ENCODE measurements at places on chromosomes 2 and 18.
A peak's percentile ranks its signal among the peaks of the same experiment; 100 is the strongest.

GRCh38 chr18:48127606-48128005 lies 197.1 kb upstream of the SMAD2 start:
- peak; percentile 35 for DNase-seq

- peak; percentile 25 for DNase-seq
Observed at GRCh38 chr2:24493713-24494112, 2.7 kb downstream of the NCOA1 start.

DNA sequence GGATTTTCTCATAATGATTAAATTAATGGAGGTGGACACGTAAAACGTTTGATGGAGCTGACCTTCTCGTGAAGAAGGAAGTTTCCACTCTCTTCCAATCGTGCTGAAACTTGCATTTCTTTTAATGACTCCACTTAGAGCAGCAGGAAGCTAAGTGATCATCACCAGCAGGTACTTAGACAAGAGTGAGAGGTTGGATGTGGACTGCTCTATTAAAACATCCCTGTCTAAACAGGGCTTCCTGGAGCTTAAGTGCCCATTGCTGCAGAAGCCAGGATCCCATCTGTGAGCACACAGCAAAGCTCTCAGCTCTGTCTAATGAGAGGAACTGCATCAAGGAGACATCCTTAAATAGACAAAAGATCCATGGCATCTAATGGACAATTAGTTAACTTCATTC lies 1539.5 kb upstream of the CELF4 start:
- no peak for DNase-seq

DNA sequence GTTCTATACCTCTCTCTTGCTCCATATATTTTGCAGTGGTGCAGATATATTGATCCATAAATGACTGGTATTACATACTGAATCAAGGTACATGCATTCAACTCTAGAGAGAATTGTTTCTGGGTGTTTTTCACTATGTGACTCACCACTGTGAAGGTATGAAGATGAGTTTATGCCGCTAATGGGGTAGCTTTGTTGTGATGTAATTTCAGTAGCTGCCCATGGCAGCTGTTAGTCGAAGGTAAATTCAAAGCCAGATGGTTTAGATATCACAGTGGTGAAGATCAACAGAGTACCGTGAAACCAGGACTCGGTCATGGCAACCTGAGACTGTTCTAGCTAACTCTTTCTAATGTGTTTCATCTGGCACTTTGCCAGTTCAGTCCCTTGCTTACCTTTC lies 50.4 kb downstream of the PKP4 start:
- DNase-seq, result no peak

DNA sequence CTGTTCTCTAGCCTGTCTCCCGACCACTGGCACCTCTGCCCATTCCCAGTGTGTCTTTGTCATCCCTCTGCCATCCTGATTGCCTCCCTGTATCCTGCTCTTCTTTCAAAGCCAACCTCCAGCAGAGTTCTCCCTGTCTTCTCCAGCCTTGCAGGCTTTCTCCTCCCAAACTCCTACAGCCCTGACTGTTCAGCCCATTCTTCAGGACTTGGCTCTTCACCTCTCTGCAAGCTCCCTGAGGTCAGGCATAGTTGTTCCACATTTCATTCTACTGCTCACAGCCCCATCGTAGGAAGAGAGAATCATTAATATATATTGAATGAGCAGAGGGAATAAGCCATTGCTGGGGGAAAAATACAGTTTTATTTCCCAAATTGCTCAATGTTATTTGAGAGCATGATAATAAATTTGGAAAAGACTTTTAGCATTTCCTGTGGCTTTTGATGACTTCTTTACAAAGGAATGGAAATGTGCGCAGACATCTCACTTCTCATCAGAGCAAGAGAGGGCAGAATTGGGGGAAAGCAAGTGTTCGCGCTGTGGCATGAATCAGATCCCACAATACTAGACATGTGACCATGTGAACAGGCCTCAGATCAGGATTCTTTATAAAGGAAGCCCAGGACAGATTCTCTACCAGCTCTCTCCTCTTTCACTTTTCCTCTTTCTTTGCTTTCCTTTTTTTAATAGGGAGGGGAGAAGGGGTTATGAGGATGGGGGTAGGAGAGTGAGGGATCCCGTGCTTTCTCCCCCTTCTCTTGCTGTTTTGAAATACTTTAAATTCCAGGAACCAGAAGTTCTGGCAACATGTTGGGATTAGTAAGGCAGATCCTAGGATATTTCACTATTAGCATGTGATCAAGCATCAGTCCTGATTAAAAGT lies 37.4 kb downstream of the EPAS1 start:
- peak; percentile 94 for DNase-seq

DNA sequence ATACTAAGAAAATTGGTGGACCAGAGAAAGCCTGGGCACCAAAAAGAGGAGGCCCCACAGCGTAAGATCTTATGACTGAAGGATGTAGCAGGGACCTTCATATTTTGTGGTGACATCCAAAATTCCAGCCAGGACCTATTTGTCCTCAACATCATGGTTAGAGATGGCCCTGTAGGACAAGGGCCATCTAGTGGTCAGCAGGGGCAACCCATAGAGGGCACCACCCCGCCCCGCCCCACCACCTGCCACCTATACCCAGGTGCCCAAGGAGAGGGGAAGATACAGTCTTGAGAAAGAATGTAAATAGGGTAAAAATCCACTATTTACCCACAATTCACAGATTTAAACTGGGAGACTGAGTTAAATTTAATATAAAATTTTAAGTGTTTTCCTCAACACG lies 59.6 kb upstream of the TMEM163 start:
- no peak for DNase-seq

GRCh38 chr2:23073671-23074070 lies 311.3 kb upstream of the KLHL29 start:
- no peak for DNase-seq

DNA sequence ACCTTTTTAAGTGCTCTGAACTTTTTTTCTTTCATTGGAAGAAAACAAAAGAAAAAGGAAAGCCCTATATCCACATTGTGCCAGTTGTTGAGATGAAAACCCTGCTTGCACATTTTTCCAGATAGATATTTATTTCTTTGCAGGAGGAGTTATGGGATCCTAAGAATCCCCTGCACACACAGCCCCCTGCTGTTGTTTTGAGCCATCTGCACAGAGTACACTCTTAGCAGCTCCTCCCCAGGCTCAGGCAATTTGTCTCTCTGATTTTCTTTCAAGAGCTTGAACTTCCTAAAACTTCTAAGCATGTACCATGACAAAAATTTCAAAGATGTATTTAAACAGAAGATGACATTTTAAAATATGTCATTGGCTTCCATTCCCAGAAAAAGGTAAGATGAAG lies 436.9 kb downstream of the METTL4 start:
- no peak for DNase-seq

- DNase-seq, result peak; percentile 10
Observed at GRCh38 chr18:60684843-60685513, 312.4 kb upstream of the MC4R start.

DNA sequence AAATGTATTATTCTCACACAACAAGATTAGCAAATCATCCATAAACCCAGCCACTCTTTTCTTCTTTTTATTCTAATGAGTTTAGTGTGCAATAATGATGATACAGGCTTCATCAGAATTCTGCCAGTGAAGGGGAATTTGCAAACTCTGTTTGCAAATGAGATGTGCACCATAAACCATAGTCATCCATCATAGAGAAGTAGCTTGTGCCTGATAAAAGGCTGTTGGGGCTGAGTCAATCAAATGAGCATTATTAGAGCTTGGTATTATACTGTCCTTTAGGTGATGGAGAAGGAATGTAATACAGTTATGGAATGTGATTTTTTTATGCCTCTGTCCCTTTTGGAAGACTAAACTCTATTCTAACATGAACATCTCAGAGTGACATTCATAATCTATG lies 101.8 kb downstream of the DCC start:
- DNase-seq, result no peak

- DNase-seq, result no peak
Observed at GRCh38 chr18:36302676-36303075, 5.2 kb downstream of the FHOD3 start.

DNA sequence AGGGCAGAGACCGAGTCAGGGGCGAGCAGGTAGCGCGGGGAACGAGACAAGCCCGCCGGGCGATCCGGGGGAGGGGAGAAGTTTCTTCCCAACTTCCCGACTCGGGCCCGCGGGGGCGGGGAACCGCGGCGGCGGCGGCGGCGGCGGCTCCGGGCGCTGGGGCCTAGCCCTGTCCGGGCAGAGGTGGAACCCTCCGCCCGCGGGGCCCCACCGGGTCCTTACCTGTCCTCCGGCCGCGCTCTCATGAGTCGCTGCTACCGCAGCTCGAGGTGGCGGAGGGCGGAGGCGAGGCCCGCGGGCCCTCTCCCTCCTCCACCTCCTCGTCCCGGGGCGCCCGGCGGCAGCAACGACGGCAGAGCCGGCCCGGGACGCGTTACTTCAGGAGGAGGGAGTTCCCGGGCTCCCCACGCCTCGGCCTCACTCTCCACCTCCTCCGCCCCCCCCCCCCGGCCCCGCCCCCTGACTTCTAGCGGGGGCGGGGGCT lies at the start of gene YES1:
Gene YES1 (minus strand): TSS at position 351 of the 484 bp plus-strand sequence. CDS start 55,415 bp downstream, outside the sequence.
- no peak for DNase-seq

DNA sequence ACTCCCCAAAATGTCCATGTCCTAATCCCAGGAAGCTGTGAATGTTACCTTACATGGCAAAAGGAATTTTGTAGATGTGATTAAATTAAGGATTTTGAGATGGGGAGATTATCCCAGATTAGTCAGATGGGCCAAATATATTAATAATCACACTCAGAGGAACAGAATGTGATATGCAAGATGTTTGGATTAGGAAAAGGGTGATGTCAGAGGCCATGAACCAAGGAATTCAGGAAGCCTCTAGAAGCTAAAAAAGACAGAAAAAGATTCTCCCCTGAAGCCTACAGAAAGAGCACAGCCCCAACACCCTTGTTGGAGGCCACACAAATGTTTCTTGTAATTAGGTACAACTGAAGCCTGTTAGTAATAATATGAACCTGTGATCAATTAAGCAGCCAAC lies 13.1 kb downstream of the TMEM131 start:
- no peak for DNase-seq

GRCh38 chr18:306608-307255 lies 38.9 kb upstream of the THOC1 start:
- DNase-seq, result no peak

GRCh38 chr2:15952451-15953146 lies 12.2 kb downstream of the MYCN start:
- DNase-seq, result no peak

DNA sequence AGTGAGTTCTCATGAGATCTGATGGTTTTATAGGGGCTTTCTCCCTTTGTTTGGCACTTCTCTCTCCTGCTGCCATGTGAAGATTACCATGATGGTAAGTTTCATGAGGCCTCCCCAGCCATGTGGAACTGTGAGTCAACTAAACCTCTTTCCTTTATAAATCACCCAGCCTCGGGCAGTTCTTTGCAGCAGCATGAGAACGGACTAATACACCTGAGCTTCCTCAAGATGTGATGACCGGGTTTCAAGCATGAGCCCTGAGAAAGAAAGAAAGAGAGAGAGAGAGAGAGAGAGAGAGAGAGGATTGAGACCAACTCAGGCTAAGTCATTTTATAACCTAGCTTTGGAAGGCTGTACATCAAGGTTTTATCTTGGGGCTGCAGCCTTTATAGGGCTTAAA lies 167.7 kb upstream of the SERPINE2 start:
- no peak for DNase-seq

DNA sequence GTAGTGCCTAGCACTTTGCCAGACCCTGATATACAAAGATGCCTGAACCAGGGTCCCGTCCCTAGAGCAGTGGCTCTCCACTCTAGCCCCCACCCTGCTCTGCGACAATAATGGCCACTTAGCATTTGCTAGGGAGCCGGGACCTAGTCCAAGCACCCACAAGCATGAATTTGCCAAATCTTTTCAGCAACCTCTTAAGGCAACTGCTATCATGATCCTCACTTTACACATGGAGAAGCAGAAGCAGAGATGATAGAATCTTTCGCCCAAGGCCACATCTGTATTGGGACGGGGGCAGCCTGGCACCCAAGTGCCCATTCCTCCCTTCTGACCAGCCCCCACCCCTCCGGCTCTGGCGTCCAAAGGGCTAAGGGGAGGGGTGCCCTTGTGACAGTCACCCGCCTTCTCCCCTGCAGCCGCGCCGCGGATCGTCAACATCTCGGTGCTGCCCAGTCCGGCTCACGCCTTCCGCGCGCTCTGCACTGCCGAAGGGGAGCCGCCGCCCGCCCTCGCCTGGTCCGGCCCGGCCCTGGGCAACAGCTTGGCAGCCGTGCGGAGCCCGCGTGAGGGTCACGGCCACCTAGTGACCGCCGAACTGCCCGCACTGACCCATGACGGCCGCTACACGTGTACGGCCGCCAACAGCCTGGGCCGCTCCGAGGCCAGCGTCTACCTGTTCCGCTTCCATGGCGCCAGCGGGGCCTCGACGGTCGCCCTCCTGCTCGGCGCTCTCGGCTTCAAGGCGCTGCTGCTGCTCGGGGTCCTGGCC lies 13.0 kb downstream of the SIGLEC15 start:
- DNase-seq, result no peak

DNA sequence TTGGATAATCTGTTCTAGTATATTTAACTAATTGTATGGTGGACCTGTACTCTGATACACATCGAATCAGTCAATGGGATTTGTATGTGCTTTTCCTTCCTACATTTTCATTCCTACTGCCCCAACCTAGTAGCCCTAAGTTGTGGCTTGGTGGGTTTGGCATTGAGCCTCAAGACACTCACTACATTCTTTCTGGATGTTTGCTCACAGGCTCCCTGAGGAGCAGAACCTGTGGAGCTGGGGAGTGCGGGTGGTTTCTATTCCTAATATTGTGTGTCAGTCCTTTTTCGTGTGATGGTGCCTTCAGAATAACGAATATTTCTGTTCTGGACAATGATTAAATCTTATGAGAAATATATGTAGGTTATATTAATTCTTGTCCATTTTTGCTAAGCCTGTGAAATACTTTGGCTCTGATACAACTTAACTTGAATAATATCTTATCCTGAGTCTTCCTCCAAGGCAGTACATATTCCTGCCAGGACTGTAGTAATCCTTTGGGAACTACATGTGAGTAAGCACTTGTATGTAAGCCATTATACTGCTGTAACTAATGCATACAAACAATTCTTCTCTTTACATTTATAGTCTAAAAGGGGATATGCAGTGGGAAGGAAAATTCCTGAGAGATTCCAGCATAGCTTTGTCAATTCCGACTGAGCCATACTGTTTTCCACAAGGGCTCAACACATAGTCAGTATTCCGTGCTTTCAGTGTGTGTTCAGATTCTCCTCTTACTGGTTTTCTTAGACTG lies 150.6 kb downstream of the AGPS start:
- peak; percentile 87 for DNase-seq

DNA sequence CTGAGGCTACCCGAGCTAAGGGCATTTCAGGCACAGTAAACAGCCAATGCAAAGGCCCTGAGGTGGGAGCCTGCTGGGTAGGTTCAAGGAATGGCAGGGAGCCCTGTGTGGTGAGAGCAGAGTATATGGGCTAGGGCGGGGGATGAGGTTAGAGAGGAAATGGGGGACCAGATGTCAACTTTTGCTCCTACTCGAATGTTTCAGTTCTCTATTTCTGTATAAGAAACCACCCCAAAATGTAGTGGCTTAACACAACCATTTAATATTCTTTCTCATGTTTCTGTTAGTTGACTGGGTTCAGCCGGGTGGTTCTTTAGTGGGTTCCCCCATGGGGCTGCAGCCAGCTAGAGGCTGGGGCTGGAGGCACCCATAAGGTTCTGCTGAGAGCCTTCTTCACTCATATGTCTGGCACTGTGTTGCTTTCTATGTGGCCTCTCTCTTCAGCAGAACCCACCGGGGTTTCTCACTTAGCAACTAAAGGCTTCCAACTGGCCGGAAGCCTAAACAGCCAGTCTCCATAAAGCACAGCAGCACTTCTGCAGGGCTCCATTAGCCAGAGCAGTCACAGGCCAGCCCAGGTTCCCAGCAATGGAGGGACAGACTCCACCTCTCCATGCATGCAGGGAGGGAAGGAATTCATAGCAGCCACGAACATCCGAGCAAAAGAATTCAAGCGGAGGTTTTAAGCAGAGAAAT lies 5.6 kb upstream of the ATOH8 start:
- no peak for DNase-seq

GRCh38 chr18:71958605-71959004 lies 585.5 kb downstream of the CBLN2 start:
- DNase-seq, result no peak

Measured in muscle of back (tissue), 13 donors.